ENCODE measurements at places on chromosomes 12 and 14. TPM values are rescaled to one million over a fixed set of nuclear protein-coding genes. Genes with fewer than 3 reads are reported as not detected.
A peak's percentile ranks its signal among the peaks of the same experiment; 100 is the strongest.

Gene CMKLR1
- total RNA-seq, result not detected

DNA sequence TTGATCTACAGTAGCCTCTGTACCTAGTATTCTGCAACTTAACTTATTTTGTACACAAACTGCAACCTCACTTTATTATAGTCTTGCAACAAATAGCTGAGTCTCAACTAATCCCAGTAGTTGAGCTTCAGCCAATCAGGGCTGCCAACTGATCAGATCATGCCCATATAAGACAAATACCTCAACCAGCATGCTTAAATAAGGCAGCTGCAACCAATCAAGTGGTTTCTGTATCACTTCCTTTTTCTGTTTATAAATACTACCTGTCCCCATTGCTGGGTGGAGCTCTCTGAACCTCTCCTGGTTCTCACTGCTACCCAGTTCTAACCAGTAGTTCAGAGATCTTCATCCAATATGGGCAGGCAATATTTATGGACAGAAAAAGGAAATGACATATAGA lies 248.5 kb upstream of the FBXO33 start:
- no peak for DNase-seq

DNA sequence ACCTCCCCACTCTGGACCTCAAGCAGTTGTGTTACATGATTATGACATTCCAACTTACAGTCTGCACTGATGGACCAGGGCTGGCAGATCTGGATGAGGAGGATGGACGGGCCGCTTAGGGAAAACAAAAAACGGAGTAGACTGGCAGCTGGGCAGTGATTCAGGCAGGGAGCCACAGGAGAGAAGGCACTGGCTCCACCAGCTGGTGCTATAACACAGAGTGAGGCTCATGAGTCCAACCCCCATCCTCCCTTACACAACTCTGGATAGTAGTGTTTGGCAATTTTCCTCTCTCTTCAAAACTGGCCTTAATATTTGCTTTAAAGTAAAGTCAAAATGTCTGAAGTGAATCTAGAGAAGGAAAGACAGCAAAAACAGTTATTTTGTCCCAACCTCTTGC lies 9.7 kb upstream of the RIC8B start:
- no peak for DNase-seq

Gene PROX2
- not detected for total RNA-seq

DNA sequence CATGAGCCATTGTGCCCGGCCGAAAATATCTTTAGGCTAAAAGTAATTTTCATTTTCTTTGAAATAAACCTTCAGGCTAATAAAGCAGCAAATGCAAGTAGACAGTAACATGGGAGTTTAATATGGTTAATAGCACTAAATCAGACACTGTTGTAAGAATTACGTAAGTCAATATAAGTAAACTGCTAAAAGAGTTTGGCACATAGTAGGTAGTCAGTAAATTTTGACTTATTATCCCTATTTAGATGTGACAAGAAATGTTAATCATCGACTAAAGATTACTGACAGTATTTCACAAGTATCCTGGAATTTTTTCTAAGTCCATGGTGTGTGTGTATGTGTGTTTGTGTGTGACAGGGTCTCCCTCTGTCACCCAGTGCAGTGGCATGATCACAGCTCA lies 3.9 kb downstream of the PPP4R3A start:
- DNase-seq, result no peak

Gene CYP46A1
- total RNA-seq, result not detected

DNA sequence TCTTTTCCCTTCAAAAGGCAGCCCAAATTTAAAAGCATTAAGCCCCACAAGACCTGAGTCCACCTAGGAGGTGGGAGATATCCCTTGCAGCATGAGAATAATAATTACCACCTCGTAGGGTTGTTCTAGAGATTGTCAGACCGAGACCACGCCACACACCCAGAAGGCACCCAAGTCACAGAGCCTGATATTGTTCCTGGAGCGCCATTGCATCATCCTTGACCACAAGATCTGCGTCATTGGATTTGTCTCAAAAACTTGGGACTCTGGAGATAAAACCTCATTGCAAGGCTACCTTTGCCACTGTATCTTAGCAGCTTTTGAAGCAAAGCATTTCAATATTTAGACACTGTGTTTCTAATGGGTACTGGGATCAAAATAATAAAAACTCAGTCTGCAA lies 29.4 kb upstream of the PPP2R5C start:
- peak; percentile 83 for DNase-seq

- DNase-seq, result no peak
Measured at GRCh38 chr12:32906399-32907165, 10.0 kb upstream of the PKP2 start.

- DNase-seq, result no peak
Measured at GRCh38 chr14:105292826-105293711, 7.7 kb downstream of the BRF1 start.

DNA sequence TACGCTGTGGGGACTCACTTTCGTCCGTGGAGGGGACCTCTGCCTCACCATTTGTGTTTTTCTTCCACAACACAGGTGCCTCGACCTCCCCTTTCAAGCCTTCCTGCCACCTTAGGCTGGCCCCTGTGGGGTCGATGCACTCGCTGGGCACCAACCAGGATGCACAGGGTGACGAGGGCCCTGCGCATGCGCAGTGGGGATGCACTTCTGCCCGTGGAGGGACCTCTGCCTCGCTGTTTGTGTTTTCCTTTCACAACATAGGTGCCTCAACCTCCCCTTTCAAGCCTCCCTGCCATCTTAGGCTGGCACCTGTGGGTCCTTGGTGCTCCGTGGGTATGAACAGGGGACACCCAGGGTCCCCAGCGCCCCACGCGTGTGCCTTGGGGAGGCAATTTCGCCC lies 356.8 kb downstream of the ALG10 start:
- no peak for DNase-seq

Gene TMEM263
- 44.4 TPM for total RNA-seq

DNA sequence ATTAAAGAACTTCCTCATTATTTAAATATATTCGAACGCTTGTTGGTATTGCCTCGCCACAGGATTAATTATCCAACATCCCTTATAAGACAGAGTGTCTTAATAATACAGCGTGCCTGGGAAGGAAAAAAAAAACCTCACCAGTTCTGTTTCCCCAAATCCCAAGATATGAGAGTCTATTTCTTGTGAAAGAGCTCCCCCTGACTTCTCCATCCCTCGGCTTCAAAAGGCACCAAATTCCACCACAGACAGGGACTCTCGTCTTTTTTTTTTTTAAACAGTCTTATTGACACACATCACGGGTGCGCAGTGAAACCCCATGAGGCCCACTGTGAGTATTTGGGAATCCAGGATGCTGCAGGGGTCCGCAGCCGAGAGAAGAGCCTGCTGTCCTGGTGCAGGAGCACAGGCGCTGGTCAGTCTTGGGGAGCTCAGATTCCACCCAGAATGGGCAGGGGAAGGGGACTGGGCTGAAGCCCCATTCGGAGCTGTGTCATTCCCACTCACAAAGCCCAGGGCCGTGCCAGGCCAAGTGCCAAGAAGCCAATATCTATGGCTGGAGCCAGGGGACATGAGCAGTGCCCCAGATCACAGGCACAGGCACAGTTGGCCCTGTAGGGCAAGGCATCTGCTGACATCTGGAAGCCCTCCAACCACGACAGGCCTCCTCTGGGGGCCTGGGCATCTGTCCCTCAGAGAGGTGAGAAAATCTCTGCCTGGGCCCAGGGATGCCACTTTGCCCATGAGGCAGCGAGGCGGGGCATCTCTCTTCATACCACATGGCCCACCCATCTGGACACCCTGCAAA lies 71.9 kb downstream of the BCL11B start:
- DNase-seq, result no peak

DNA sequence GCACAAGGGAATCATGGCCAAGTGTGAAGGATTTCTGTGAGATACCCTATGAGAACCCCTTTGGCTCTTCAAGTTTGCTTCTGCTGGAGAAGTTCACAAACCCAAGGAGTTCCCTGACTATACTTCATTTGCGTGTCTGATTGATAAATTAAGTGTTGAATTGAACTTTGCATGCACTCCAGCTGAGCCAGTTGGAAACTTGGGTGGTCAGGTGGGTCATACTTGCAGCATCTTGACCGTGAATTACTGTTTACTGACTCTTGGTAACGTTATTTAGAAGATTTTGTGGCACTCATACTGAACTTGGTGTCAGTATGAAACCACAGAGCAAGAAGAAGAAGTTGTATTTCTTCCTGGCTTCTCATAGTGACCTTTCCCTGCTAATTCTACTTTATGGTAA lies 77.5 kb downstream of the TGFB3 start:
- no peak for DNase-seq

Gene PRKD1
- 4.9 TPM for total RNA-seq

Gene KRT85
- total RNA-seq, result not detected

DNA sequence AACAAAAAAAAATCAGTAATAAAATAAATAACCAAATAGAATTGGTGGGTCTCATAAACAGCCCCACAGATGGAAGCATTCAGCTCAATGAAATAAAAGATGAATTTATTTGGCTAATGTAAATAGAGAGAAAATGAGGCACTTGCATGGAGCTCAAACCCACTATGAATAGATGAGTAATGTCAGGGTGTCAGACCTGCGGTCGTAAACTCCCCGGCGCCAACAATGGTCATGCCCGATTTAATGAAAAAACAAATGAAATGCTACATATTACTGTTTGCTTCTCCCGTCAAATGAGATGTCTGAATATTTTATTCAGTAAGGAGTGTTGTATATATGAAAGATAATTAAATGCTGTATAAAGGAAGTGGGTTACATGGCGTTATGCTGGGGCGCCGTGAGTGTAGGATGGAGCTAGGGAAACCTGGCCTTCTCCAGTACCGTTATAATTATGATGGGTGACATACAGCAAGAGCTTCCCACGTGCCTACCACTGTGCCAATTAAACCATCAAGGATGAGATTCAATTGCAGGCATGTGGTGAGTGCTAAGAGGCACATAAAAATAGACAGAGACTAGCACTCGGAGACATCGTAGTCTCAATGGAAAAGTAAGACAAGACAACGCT lies 648.1 kb downstream of the BCL11B start:
- DNase-seq, result no peak

GRCh38 chr12:130121226-130122000 lies 40.9 kb upstream of the FZD10 start:
- DNase-seq, result no peak

DNA sequence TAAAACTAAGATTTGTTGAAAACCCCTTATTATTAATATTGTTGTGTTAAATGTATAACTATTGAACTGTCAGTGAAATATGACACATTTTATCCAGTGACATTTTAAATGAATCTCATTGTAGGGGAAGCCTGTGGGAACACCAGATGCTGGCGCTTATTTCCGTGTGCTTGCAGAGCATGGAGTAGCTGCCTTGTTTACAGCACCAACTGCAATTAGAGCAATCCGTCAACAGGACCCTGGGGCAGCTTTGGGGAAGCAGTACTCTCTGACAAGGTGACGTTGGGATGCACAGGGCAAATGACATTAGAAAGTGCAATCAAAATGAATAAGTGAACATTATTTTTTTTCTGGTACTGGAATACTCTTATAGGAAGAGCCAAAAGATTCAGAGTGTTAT lies 96.8 kb downstream of the ACSS3 start:
- no peak for DNase-seq

Gene ART4
- not detected for total RNA-seq

DNA sequence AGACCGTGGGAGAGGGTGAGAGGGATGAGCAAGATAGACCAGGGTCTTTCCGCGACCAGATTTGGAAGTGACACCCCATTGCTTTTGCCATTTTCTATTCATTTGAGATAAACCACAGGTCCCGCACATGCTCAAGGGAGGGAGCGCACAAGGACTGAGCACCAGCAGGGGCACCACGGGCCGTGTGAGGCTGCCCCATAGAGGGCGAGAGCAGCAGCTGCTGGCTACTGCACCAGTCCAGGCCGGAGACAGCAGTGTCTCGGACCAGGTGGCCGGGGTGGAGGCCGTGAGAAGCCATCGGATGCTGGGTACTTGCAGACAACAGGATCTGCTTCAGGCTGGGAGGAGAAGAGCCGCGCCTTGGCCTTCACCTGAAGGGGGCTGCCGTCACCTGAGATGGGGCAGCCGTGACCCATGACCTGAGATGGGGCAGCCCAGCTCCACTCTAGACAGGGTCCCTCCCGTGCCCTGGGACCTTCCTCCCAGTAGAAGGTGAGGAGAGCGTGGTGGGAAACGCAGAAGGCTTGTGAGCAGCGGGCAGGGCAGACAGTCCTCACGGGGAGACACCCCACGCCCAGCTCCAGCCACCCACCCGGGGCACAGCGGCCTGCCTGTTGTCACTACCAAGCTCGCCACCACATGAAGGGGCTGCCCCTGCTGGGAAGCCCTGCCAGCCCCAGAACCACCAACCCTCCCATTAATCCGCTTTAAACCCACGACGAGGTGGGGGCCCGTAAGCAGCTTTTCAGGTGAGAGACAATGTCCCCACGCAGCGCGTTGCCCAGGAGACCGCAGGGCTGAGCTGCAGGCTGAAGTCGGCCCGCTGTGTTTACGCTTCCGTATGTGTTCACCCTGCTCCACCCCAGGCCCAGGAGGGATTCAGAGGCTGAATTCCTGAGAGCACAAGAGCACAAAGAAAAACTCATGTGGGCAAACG lies 61.7 kb upstream of the FBRSL1 start:
- no peak for DNase-seq

DNA sequence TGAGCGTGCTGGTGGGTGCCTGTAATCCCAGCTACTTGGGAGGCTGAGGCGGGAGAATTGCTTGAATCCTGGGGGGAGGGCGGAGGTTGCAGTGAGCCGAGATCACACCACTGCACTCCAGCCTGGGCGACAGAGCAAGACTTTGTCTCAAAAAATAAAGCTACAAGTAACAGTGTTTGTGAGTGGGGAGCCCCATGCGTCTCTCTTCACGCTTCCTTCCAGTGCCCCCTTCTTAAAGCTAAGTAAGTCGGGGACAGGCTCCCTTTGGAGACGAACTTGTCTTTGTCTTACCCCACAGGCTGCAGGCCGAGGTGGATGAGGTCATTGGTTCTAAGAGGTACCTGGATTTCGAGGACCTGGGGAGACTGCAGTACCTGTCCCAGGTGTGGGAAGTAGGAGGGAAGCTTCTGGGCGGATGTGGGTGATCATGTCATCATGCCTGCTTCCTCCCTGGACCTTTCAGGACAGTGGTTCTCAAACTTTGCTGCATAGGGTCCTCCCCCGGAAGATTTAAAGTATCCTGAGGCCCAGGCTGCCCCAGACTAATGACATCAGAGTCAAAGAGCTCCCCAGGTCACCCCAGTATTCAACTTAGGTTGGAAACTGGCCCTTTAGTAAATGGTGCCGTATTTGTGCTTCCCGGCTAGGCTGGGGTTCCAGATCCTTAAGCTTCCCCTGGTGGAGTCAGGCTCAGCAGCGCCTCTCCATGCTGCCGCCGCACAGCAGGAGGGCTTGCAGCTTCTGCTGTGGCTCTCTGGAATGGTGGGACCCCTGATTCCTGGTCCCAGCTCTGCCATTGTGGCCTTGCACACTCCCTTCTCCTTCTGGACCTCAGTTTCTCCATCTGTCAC lies 37.1 kb downstream of the CYP46A1 start:
- DNase-seq, result no peak

DNA sequence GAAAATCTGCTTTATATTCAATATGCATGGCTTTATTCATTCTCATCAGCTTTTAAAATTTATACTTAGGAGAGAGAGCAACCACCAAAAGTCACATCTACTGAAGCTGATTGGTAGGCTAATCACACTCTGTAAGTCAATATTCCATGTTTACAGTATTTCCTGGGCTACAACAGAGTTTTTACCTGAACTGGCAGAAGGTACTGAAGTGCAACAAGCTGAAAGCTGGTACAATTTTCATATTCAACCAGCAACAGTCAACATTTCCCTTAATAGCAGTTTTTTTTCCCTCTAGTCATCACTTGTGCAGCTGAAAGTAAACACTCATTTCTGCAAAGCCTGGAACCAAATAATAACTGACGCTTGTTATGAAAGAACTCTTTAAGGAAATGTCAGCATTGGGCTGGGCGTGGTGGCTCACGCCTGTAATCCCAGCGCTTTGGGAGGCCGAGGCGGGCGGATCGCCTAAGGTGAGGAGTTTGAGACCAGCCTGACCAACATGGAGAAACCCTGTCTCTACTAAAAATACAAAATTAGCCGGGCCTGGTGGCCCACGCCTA lies 12.9 kb downstream of the BRAP start:
- no peak for DNase-seq

Gene HOXC4
- 0.12 TPM for total RNA-seq

Data from NCI-H460 (cell line).